ENCODE measurements at places on chromosomes 12 and 14.
A peak's percentile ranks its signal among the peaks of the same experiment; 100 is the strongest.

DNA sequence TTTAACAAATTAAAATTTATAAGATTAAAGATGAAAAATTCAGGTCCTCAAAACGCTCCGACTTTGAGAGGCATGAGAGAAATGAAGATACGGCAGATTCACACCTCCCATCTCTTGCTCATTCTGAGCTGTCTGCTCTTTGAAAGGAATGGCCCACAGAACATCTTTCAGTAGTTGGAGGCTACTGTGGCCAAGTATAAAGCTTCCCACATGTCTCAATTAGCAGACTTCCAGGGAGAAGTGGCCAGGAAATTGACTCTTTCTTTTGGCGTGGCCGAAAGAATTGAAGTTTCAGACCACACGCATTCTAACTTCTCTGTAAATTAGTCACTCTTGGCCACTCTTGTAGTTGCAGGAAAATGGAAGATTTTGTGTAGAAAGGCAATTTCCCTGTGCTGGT lies 129.2 kb downstream of the DIP2B start:
- no peak for DNase-seq

GRCh38 chr12:64082866-64083268 lies 139.2 kb downstream of the KICS2 start:
- no peak for DNase-seq

- DNase-seq: no peak
Observed at GRCh38 chr14:96049932-96050331, 10.8 kb downstream of the C14orf132 start.

DNA sequence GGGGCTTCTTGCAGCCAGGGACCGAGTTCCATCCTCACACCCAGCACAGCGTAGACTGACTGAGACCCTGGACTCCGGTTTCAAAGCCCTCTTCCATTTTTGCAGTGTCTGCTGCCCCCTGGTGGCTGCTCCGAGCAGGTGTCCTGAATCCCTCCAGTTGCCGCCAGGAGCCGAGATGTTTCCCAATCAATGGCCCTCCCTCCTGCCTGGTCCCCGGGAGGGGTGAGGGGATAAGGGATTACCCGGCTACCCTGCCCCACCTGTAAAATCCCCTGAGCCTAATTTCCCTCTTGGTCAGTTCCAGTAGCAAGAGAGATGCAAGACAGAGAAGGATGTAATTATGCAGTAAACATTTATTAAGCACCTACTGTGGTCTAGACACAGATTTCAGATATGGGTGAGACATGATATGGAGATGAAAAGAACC lies 55.0 kb downstream of the PHETA1 start:
- DNase-seq: peak; percentile 71

DNA sequence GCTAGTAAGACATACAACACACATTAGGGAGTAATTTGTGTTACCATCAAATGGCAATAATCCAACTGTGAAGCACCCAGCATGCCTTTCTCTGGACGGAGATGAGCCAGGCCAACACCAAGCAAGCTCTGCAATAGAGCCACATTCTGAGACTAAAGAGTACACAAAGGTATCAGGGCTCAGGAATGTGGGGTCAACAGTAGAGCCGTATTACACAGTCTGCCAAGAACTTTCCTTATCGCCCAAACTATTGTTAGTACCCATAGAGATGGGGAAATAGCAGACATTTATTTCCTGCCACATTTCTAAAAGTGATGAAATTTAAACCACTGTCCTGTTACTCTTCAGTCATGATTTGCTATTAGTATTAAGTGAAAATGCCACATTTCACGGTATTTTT lies 113.7 kb downstream of the BMP4 start:
- DNase-seq: no peak

DNA sequence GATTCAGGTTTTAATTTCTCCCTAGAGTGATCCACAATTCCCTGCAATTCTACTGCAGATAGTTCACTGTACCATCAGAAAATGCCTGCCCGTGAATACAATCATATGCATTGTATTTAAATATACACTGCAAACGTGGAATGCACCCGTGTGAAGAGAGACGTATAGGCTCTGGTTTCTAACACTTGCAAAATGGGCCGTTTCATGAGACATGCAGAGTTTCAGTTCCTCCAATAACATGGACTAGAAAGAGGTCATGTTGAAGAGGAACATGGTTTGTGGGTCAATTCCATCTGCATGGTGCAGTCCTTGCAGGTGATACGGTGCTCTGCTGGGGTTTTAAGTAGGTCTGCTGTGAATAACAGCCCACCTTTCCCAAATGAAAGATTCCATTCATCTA lies 373.3 kb downstream of the TMEM132D start:
- no peak for DNase-seq

DNA sequence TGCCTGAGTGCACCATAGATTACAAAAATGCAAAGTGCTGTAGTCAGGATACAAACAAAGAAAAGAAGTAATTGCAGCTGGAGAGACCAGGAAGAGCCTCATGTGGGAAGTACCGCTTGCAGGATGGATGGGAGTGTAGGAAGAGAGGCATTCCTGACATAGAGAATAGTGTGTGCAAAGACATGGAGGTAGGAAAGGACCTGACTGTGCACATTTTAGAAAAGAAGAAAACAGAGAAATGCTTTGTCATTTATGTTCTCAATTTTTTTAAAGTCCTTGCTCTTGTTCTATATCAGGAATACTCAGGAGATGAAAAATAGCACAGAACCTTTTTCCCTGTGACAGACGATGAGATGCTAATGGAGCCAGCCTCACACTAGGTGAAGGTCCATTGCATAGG lies 358.7 kb upstream of the TMPO start:
- DNase-seq: no peak

GRCh38 chr12:57604992-57605810 lies 577 bp downstream of the DTX3 start:
- DNase-seq: peak; percentile 15

GRCh38 chr12:102356690-102357089 lies 123.7 kb downstream of the IGF1 start:
- no peak for DNase-seq

DNA sequence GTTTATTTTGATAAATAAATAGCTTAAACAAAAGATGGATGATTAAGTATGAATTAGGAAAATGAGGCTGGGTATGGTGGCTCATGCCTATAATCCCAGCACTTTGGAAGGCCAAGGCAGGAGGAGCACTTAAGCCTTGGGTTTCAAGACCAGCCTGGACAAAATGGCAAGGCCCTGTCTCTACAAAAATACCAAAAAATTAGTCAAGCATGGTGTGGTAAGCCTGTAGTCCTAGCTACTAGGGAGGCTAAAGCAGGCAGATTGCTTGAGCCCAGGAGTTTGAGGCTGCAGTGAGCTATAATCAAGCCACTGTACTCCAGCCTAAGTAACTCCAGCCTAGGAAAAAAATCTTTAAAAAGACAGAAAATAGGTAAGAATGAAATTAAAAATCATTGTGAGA lies 96.0 kb downstream of the BCL2L14 start:
- no peak for DNase-seq

DNA sequence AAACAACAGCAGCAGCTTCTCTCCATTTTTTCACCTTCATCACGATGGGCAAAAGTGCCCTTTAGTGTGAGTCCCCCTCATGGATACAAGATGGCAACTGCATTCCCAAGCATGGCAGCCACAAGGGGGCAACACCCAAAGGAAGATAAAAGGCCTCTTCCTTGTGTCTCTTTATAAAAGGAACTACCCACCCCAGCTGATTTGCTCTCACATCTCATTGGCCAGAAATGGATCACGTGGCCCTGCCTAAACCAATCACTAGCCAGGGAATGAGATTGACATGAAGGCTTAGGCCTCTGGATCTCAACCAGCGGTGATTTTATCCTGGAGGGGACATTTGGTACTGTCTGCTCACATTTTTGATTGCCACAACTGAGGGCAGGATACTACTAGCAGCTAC lies 21.9 kb upstream of the IFT81 start:
- peak; percentile 61 for DNase-seq

GRCh38 chr12:93460902-93461301 lies 6.4 kb upstream of the MRPL42 start:
- DNase-seq: no peak

DNA sequence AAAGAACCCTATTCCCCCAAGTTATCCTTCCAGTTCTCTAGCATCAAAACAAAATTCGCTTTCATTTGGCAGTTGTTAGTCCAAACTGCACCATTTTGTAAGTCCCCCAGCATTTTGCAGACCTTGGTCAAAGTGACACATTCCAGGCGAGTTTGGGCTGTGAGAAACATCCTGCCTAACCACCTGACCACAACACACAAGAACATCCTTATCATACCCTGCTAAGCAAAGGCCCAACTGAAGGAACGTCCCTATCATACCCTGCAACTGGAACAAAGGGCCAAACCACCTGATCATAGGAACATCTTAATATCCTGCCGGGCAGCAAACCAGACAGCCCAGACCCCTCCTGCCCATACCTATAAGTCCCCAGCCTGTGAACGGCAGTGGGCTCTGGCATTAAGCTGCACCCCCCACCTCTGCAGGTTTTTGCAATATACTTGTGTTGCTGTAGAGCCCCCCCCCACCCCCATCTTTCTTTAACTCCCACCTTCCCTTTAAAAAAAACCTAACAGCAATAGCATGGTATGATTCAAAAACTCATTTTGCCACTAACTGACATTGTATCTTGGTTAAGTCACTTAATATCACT lies 2.7 kb downstream of the PCNX4 start:
- DNase-seq: peak; percentile 43

DNA sequence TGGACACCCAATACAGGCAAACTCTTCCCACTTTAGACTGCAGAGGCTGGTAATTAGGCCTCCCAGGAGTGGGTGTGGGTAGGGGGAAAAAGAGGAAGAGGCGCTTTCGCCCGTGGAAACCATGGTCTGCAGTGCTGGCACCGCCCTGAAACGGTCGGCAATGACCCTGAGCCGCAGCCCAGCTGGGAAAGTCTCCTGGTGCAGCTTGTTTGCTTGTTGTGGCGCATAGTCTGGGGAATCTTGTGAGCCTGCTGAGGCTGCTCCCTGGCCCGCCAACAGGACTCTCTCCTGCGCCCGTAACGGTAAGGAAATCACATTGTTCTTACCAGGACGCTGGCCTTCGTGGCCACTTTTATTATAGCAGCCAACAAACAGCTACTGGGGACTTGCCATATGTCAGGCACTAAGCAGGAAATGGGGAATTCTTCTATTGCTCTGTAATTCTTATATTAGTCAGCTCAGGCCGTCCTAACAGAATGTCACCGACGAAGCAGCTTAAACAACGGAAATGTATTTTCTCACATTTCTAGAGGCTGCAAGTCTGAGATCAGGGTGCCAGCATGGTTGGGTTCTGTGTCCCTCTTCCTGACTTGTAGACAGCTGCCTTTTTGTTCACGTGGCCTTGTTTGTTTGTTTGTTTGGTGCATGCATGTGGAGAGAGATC lies 52.5 kb upstream of the RIN3 start:
- no peak for DNase-seq

DNA sequence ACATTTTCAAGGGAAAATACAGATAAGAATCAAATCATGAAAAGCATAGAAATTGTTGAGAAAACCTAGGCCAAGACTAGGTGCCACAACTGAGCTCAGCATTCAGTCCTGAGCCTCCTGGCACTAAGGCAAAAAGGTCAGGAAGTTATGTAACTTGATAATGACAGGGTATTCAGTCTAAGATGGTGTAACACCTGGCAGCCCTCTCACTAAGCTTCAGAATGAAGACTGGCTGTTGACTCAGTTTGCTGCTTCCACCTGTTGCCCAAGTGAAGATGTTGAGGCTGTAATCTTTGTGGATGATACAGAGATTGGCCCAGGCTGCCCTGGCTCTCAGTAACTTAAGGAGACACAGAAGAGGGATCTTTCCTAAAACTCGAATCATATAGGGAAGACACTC lies 19.6 kb downstream of the PROX2 start:
- no peak for DNase-seq

GRCh38 chr14:93212432-93212831 lies 5.4 kb downstream of the UBR7 start:
- DNase-seq: no peak

- DNase-seq: no peak
Observed at GRCh38 chr12:58408516-58408915, 467.1 kb downstream of the ATP23 start.

- no peak for DNase-seq
Observed at GRCh38 chr12:113967368-113967767, 1.2 kb upstream of the RBM19 start.

GRCh38 chr14:104135121-104135903 lies 3.1 kb upstream of the KIF26A start:
- DNase-seq: no peak

DNA sequence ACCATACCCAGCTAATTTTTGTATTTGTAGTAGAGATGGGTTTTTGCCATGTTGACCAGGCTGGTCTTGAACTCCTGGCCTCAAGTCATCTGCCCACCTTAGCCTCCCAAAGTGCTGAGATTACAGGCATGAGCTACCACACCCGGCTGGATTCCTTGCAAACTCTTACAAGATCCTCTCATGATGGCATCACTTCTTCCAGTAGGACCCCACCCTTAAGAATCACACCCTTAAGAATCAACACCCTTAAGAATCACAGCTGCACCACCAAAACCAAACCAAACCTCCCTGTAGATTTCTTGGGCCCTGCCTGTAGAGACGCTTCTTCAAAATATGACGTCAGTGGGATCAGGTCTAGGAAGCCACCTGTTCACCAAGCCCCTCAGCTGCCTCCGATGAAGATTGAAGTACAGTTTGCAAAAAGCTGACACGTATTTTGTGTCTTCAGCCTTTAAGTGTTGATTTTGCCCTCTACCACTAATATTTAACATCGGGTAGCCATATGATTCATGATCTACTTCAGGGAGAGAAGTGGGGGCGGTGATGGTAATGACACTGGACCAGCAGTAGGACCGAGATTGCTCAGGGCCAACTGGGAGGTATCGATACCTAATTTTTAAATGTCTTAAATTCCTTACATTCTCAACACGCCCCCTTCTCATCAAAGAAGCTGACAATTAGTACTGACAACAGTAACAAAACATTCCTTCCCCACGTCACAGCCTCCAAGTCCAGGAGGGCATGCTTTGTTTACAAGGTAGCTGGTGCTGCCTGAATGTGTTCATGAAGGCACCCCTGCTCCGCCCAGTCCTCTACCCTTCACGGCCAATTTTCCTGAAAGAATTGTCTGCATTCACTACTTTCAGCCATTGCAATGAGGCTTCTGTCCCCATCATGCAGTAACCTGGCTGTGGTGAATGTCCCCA lies 57.2 kb downstream of the ESRRB start:
- no peak for DNase-seq

Data from DND-41 (cell line).